ENCODE measurements at places on chromosomes 11 and 22.

DNA sequence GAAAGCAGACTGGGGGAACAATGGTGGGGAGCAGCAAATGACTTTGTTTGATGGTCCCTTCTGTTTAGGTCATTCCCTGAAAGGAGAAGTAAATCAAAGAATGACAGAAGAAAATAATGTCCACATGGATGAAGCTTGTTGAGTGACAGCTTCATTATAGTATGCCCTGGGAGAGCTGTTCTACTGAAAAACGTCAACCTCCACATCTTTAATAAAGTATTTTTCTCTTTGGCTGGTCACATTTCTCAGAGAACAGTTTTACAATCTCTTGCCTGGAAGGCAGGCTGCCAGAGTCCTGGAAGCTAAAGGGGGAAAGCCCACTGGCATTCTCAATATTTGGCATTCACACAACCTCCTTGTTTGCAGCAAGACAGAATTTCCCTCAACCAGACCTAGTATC, 287.9 kb downstream of the SWAP70 start:
- DNase-seq: no peak

DNA sequence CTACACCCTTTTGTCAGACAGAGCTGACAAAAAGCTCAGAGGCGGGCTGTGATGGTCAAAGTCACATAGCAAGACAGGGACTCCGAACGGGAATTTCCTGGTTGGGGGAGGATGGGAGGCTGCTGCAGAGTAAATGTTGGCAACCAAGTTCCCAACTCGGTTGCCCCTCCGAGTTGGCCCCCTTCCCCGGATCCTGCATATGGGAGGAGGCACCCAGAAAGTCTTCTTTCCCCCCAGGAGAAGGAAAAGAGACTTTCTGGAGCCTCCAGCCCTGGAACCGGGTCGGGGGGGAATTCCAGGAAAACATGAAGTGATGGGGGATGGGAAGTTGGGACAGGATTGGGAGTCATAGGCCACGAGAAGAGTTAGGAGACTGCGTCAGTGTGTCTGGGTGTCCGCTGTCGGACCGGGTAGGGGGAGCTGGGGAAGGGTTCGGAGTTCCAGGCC, 614 bp downstream of the SELENOM start:
- peak; percentile 39 for DNase-seq

DNA sequence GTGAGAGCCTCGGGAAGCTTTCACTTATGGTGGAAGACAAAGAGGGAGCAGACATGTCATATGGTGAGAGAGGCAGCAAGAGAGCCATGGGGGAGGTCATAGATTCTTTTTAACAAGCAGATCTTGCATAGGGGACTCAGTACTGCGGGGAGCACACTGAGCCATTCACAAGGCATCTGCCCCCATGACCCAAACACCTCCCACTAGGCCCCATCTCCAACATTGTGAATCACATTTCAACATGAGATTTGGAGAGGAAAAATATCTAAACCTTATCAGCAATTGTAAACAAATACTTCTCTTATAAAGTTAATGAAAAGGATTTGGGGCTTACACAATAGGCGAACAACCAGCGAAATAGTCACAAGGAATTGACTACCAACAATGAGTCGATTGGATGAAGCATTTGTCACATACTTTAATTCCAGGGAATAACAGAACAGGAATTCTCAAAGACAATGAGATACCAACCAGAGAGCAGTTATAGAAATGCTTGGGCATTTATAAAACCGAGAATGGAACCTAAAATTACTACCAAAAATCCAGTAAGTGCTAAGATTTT, 7.3 kb downstream of the DDI1 start:
- DNase-seq: no peak

- no peak for DNase-seq
Observed at GRCh38 chr22:26326803-26327202, 102.3 kb upstream of the ASPHD2 start.

- DNase-seq: no peak
Observed at GRCh38 chr22:23898006-23898974, 4.1 kb downstream of the MIF start.

All from GM23338 (cell line).